ENCODE measurements at places on chromosomes 6 and 20.

DNA sequence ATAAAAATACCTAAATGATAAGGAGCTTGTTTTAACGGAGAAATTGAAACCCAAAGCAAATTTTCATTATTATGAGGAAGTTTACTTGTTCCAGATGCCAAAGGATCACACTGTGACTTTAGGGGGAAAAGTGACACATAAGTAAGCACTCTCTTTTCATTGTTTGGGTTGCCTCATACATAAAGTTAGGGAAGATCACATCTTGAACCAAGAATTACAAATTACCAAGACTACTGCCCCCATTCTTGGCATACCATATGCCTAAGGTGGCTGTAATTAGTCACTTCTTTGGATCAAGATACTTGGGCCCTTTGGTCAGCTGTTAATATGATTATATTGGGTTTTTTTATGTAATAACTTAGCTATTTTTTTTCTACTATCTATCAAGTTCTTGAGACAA is 269.0 kb downstream of the COL12A1 start:
- DNase-seq, result no peak

- DNase-seq, result no peak
Measured at GRCh38 chr6:88381289-88381642, 215.1 kb upstream of the CNR1 start.

DNA sequence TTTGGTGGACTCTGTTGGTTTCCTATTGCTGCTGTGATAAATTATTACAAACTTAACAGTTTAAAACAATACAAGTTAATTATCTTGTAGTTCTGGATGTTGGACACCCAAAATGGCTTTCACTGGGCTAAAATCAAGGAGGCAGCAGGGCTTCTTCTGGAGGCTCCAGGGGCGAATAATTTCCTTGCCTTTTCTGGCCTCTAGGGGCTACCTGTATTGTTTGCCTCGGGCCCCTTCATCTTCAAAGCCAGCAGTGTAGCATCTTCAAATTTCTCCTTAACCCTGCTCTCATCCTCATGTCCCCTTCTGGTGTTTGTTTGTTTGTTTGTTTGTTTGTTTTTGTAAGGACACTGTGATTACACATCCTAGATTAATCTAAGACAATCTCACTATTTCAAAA is 60.5 kb upstream of the ANKEF1 start:
- DNase-seq, result no peak

GRCh38 chr20:62724692-62725595 is 16.3 kb downstream of the NTSR1 start:
- no peak for DNase-seq

- no peak for DNase-seq
Measured at GRCh38 chr6:50655848-50656453, 57.4 kb upstream of the TFAP2D start.

DNA sequence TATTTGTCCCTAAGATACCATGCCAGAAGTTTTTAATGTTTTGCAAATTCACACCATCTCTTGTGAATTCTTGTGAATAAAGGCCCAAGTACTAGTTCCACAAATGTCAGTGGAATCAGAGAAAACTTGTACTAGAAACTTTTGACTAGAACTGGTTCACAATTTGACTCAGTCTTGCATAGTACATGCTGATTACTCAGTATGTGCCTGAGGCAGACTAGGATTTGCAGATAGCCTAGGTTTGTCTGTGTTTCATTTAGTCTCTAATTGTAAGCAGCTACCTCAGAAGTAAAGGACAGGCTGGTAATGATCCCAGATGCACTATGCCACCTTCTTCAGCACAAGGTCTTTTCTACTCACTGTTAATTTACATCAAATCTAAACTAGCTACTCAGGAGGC is 34.2 kb upstream of the GSTA4 start:
- no peak for DNase-seq

DNA sequence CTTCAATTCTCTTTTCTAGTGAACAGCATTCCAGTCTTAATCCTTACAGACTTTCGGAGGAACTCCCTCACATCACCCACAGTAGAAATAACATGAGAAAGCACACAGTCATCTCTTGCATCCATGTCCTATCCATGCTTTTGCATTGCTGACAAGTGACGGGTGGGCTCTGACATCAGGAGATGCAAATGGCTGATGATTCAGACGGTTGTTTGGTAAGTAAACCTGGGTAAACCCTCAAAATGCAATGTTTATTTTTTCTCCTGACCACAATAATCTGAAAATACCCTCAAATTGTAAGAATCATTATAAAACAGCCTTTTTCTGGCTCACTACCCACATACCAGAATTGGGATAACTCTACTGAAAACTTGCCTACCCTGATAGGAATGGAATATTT is 792.0 kb downstream of the MAFB start:
- no peak for DNase-seq

DNA sequence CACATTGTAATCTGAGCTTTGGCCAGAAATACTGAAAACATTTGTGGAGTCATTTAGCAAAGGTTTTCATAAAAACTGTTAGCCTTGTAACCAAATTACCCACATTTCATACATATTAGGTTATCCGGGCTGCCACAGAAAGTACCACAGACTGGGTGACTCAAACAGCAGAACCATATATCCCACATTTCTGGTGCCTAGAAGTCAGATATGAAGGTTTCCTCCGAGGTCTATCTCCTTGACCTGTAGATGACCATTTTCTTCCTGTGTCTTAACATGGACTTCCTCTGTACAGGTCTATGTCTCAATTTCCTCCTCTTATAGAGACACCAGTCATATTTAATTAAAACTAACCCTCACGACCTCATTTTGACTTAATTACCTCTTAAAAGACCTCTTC is 49.5 kb upstream of the SMIM28 start:
- DNase-seq, result no peak

GRCh38 chr20:47066484-47067270 is 172.0 kb downstream of the EYA2 start:
- DNase-seq, result no peak

DNA sequence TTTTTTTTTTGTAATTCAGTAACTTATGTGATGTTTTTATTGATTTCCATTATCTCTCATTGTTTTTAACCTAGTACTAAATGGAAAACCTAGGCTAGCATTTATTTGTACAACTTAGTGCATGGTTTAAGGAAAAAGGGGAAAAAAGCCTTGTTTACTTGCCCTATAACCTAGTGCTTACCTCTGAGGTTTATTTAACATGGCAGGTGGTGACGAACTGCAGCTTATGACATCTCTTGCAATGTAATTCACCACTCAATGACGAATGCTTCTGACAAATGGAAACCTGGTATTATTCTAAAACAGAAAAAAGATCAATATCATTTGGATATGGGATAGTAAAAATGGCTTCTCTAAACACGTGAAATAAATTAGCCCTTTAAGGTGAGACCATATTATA is 618.6 kb upstream of the FLRT3 start:
- DNase-seq, result no peak

- DNase-seq, result no peak
Measured at GRCh38 chr20:39986173-39986904, 702.7 kb downstream of the MAFB start.

DNA sequence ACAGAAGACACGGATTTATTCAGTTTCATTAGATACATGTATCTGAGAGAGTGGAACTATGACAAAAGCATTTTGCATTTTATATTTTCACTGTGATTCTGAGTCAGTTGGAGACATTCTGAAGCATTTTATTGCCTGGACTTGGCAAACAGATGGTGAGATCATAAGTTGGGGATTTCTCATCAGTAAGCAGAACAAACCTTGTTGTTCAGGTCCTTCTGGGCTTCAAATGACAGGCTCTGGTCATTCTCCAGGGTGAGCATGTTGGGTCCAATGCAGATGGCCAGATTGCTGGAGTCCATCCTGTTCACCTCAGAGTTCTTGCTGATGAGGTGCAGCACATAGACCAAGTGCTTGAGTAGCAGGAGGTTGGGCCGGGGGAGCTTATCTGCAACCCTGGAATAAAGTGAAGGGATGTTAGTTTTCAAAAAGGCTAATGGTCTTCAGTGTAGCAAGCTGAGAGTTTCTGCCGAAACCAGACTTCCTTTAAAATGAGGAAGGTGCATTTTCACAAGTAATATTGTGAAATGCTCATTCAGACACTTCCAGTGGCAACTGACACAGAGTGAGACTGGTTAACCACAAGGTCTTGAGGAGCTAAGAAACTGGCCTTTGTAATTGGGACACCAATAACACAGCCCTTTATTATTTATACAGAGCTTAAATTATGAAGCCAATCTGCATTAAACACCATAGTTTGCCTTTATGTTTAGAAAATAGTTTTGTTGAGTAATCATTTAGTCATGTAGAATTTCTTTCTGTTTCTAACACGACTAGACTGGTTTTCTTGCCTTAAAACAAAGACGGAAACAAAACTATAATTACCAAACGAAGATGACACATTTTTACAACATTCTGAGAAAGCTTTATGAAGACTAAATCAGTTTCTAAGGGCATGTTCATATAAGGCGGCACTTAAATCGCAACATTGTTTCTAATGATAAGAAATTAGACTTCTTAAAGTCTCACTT is 5.6 kb downstream of the TAGAP start:
- no peak for DNase-seq

GRCh38 chr6:108801366-108801765 is 46.9 kb upstream of the ARMC2 start:
- no peak for DNase-seq

Measured in NCI-H2081 treated with DMSO at 0.1 percent for 48 hours (cell line).